Activated T-helper 1 cell treated with Interleukin-2 at 50 U/mL for 16 hours (primary cell): ENCODE measurements at places on chromosomes 1 and 21.

- peak; percentile 1 for DNase-seq
These were observed 457 bp downstream of the VAV3 start for GRCh38 chr1:107964336-107965109.

GRCh38 chr1:200298242-200298641, 111.6 kb downstream of the ZNF281 start:
- DNase-seq = no peak

DNA sequence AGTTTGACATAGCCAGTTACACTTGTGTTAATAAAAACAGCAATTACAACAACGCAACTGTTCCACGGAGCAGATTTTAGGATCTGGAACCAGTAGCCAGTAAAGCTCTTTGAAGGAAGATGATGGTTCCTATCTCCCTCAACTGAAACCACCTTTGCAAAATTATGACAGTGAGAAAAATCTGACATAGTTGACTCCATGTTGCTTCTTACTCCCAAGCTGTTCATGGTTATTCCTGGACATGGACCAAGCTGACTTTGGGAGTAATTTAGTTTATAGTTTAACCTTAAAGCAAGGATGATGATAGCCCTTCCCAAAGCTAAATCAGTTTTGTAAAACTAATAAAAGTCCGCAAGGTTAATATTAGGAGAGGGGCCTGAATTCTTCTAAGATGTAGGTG, 518.0 kb upstream of the ZP4 start:
- no peak for DNase-seq

- no peak for DNase-seq
These were observed 2.6 kb downstream of the HFM1 start for GRCh38 chr1:91402023-91402422.

GRCh38 chr1:221594576-221594975, 147.3 kb downstream of the DUSP10 start:
- no peak for DNase-seq

GRCh38 chr1:41659903-41660302, 175.4 kb upstream of the EDN2 start:
- no peak for DNase-seq

GRCh38 chr1:243394066-243394465, 138.2 kb downstream of the SDCCAG8 start:
- no peak for DNase-seq

GRCh38 chr1:12161662-12162458, 4.9 kb upstream of the TNFRSF1B start:
- peak; percentile 65 for DNase-seq

- DNase-seq = no peak
These were observed 46.6 kb downstream of the TOR3A start for GRCh38 chr1:179128520-179128919.

DNA sequence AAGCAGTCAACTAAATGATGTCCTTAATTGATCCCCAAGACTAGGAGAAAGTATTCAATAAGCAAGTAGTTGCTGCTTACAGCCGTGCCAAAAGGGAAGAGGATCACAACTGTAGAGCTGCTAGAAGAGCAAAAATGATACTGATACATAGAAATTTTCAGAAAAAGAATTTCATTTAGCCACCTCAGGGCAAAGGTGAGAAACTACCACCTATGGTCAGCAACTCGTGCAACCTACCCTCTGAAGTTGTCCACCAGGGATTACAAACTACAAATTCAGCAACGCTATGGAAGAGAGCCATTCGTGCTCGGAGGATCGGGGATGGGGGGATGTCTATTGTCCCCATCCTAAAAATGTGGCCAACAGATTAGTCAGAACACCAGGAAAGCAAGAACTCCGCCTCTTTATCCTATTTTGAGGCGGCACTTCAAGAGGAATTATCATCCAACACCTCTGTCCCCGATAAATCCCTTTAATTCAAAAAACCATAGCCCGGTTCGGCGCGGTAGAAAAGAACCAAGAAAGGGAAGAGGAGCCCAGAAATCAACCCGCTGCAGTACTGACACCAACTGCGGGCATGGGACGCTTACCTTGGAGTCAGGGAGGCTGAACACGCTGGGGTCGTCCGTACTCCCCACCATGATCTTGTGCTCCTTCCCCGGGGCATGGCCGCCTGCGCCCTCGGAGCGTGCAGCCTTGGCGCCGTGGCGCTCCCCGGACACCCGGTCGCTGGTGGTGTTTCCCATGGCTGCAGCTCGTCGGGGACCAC, 687 bp downstream of the PRKAB2 start:
- no peak for DNase-seq

GRCh38 chr1:163426505-163427251, 104.9 kb downstream of the NUF2 start:
- DNase-seq = no peak

- DNase-seq = no peak
These were observed 5.8 kb upstream of the MPZL1 start for GRCh38 chr1:167716000-167716271.

DNA sequence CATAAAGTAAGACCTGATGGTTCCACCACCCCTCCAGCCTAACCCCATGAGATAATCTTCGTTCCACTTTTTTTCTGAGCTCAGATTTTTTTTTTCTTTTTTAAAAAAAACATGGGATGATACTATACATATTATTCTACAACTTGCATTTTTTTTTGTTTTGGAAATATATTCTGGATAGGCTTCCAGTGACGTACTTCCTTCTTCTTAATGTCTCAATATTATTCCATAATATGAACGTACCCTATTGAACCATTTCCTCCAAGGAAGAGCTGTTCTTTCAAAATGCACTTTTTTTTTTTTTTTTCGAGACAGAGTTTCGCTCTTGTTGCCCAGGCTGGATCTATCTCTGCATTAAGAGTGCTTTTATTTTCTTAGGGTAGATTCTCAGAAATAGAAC, 1.5 kb downstream of the EDEM3 start:
- DNase-seq = no peak

- DNase-seq = no peak
These were observed 40.8 kb downstream of the RTCA start for GRCh38 chr1:100306735-100307313.

DNA sequence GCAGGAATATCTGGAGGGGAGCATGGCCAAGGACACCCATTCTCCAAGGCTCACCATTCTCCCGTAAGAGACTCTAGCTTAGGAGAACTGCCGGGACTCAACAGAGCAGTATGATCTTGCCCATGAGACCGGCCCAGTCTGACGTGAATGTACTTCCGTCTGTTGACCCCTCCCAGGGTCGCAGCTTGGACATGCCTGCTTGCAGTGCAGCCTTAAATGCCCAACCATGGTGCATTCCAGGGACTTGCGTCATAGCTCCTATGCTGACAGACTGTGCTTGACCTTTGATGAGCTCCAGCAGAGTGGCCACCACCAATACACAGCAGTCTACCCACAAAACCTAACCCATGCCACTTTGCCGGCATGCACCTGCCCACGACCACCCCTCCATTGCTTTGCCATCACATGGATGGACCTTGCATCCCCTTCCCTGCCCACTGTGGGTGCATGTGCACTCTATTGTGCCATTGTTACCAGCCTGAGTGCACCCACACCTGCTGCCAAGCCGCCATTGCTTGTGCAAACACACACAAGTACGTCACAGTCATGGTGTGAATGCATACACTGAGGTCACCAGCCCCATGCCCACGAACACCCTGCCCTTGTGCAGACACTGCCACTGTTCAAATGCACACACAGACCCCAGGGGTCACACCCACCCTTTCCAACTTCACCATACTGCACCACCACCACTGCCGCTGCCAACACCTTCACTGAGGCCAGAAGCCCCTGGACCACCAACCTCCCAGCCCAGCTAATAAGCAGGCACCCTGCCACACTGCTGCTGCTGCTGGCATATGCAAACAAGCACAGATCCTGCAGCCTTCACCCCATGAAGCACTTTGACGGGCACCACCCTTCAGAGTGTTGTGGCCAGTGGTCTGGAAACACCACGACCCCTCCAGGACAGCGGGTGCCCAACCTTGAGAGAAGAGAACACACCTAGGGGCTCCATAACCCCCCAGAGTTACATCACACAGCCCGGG, 1141.3 kb downstream of the BRINP3 start:
- DNase-seq = no peak

GRCh38 chr21:32599091-32599490, 13.1 kb downstream of the CFAP298 start:
- DNase-seq = no peak

DNA sequence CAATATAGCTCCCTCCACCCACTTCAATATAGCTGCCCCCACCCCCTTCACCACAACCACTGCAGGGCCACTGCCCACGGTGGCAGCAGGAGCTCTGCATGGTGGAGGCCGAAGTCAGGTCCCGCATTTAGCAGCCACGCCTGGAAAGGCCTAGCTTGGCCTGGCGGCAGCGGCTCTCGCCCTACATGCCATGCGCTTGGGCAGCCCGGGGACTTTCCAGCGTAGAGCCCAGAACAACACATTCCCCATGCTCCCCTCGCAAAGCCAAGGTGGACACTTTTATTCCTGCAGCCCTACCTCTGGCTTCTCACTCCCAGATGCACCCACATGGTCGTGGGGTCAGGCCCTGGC, 37.1 kb downstream of the LHX4 start:
- no peak for DNase-seq

DNA sequence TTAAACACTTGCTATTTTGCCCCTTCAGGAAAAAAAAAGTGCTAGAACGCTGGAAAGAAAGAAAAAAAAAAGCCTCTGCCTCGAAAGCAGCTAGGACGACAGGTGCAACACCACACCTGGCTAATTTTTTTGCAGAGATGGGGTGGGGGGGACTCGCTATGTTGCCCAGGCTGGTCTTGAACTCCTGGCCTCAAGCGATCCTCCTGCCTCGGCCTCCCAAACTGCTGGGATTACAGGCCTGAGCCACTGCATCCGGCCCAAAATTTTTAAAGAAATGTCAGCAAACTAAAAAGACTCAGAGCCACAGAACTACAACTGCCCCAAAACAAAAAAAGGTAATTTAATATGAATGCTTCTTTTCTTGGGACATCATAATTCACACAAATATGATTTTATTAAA, 1.4 kb downstream of the DOCK7 start:
- DNase-seq = no peak

- no peak for DNase-seq
These were observed 1384.1 kb upstream of the B3GALT2 start for GRCh38 chr1:194570476-194570875.

DNA sequence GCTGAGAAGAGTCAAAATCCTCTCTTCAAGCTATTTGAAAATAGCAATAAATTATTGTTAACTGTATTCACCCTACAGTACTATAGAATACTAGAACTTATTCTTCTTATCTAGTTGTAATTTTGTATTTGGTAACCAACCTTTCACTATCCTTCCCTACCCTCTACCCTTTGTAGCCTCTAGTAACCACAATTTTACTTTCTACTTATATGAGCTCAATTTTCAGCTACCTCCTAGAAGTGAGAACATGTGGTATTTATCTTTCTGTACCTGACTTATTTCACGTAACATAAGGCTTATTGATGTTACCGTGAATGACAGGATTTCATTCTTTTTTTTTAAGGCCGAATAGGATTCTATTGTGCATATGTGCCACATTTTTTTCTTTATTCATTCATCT, 30.0 kb downstream of the ZC3H11B start:
- no peak for DNase-seq

DNA sequence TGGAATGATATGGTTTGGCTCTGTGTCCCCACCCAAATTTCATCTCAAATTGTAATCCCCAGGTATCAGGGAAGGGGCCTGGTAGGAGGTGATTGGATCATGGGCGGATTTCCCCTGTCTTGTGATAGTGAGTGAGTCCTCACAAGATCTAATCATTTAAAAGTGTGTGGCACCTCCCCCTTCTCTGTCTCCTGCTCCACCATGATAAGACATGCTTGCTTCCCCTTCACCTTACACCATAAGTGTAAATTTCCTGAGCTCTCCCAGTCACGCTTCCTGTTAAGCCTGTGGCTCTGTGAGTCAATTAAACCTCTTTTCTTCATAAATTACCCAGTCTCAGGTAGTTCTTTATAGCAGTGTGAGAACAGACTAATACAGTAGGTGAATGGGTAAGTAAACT, 109.3 kb downstream of the DMRTB1 start:
- DNase-seq = no peak

DNA sequence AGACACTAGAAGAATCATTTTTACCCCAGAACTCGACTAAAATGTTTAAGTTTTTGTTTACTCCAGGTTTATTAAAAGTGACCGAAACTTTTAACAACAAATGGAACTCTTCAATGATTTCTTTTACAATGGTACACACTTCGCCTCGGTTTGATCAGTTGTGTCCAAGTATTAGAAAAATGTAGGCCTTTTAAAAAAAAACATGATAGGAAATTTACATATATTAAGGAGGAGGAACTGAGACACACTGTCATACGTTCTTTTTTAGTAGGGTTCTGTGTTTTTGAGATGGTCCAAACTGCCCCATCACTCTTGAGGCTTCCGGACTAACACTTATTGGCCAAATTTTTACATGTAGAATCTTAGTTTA, 1.3 kb downstream of the PRDM2 start:
- DNase-seq = no peak

- no peak for DNase-seq
These were observed 39.2 kb upstream of the RAB4A start for GRCh38 chr1:229231754-229232119.

DNA sequence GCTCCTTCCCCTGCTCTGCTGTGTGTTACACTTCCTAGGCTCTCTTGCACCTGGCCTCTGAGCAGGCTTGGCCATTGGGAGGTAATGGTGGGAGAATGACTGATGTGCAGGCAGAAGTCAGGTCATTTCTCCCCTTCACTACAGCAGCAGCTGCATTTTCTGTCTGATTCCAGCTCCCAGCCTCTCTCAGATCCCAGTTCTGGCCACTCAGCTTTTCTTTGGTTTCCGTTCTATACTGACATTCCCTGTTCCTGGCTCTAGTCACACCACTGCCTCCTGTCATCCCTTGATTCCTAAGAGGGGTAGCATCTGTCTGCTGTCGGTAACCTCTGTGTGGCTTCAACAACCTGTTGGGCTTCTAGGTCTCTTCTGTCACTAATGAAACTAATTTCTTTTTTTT, 127.7 kb upstream of the HOOK1 start:
- DNase-seq = no peak

- DNase-seq = no peak
These were observed 88.6 kb downstream of the RIPK4 start for GRCh38 chr21:41678016-41678923.

DNA sequence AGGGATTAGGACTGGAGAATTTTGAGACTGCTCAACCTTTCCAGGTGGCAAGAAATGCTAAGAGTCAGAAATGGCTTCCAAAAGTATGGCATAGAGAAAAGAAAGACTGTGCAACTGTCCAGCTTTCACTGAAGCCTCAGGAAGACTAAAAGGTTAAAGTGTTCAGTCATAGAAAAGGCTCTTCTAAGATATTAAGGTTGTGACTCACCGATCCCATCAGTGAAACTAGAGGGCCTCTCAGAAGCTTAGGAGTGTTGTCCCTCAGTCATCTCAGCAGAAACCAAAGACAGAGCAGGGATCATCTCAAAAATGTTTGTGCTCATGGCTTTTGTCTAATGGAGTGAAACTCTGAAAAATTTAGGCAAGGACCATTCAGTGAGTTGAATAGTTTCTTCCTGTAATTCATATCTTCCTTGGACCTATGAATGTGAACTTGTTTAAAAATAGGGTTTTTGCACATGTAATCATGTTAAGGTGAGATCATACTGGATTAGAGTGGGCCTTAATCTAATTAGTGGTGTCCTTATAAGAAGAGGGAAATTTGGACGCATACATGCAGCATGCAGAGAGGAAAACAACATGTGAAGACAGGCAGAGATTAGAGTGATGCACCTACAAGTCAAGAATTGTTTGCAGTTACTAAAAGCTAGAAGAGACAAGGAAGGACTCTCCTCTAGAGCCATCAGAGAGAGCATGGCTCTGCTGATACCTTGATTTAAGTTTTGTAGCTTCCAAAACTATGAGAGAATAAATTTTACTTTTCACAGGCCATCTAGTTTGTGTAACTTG, 71.3 kb downstream of the RPE65 start:
- no peak for DNase-seq

- DNase-seq = no peak
These were observed 108.7 kb downstream of the RGL1 start for GRCh38 chr1:183913567-183913993.
